ENCODE measurements at places on chromosomes 3 and 15.

DNA sequence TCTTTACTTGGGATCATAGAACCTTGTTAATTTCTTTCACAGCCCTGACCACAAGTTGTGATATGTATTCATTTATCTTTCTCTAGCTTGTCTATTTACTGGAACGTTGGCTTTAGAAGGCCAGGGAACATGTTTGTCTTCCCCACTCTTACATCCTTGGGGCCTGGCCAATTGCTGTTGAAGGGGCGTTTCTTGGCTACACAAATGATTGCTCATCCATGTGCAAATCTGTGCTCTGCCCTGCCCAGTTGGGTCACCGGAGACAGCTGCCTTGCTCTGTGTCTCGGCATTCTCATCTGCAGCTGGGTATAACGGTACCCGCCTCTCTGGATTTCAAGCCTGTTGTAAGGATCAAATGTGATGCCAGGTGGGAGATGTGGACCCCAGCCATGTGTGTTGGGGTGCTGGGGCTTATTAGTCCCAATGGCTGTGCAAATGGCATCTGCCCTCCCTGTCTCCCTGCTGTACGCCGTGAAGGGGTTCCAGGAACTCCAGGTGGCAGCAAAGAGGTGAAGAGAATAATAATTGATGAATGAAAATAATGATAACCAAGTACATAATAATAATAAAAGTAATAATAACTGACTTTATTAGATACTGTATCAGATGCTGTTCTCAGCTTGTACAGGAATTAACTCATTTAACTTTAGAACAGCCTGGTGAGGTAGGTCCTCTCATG lies 24.0 kb upstream of the TLE3 start:
- no peak for DNase-seq

DNA sequence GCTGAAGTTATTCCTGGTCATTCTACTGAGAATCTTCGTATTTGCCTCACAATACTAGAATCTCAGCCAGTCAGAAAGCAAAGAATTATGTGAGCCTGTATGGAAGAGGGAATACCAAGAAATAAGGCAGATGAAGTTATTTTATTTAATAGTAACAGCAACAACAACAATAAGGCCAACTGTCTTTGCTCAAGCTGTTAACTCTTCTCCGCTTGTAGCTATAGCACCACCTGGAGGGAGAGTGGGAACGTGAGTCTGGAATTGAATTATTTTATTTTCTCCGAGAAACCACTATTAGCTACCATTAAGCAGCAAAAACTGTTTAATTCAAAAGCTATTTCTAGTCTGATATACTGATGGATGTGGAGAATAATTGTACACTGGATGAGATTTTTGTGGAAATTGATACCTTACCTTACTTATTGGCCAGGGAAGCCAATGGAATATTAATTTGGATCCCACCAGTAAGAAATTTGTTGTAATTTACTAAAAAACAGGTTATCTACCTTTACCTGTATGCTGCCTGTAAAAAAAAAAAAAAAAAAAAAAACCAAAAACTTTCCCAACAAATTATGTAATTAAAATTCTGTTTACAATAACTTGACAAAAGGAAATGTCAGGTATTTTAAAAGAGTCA lies 50.1 kb downstream of the CALML4 start:
- peak; percentile 28 for DNase-seq

- DNase-seq: no peak
Measured at GRCh38 chr3:38472342-38472741, 18.7 kb downstream of the ACVR2B start.

DNA sequence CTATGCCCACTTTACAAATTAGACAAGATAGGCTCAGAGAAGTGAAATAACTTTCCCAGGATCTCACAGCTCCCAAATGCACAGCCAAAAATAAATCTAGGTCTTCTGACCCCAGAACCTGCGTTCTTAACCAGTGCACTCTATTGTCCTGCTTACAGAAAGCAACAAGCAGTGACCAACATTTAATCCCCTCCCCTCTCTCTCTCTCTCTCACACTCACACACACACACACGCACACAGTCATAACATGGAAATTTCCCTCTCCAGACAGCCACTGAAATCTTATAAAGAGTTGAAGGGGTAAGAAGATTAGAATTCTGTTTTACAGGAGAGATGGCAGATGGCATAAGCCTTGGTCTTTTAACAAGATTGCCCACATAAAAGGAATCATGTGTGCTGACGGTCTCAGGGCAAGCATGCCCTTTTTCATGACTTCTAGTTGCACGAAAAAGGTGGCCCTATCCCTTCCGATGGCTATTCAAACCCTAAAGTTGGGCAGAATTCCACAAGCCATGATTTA lies 29.4 kb downstream of the EOGT start:
- DNase-seq: no peak

GRCh38 chr3:165837058-165837525 lies at the start of gene BCHE:
Gene BCHE, minus strand, starts transcription at chr3:165837423. Its CDS starts 6,390 bp downstream, at chr3:165831033.
- no peak for DNase-seq

DNA sequence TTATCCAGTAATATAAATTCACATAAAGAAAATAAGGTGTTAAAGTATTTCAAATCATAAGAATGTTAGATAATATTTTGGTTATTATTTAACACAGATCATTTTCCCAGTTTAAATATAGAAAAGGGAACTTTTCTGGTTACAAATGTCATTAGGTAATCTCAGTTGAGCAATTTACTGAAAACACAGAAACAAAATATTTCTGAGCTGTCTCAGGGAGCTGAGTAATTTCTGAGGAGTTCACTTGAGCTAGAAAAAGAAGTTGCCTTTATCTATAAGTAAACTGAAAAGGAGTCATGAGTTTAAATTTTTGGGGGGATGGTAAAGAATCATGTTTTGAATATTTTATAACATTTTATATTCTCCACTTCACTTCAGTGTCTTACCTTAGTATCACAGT lies 855.4 kb upstream of the ARPP21 start:
- DNase-seq: no peak

- no peak for DNase-seq
Measured at GRCh38 chr3:184479426-184480126, 82.0 kb upstream of the EPHB3 start.

GRCh38 chr3:126351771-126352475 lies 5.3 kb downstream of the KLF15 start:
- DNase-seq: no peak

DNA sequence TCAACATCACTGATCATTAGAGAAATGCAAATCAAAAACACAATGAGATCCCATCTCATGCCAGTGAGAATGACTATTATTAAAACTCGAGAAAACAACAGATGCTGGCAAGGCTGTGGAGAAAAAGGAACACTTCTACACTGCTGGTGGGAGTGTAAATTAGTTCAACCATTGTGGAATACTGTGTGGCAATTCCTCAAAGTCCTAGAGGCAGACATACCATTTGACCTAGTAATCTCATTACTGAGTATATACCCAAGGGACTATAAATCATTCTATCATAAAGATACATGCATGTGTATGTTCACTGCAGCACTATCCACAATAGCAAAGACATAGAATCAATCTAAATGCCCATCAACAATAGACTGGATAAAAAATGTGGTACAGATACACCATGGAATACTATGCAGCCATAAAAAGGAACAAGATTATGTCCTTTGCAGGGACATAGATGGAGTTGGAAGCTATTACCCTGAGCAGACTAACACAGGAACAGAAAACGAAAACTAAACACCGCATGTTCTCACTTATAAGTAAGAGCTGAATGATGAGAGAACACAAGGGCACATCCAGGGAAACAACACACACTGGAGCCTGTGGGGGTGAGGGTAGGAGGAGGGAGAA lies 15.2 kb upstream of the AVEN start:
- DNase-seq: no peak

DNA sequence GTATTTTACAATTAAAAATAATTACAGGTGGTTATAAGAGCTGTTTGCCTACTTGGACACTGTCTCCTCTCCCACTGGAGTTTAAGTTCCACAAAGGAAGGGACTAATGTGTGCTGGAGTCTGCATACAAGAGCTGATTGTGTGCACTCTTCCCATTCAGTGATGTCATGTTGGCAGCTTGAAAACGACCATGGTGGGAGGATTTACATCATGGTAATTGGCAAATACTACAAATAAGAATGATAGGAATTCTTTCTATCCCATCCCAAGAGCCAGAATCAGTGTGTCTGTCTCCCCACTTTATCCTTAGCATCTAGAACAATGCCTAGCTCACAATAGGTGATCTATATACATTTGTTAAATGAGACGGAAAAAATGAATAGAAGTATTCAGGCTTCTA lies 14.1 kb downstream of the ITGA11 start:
- no peak for DNase-seq

- no peak for DNase-seq
Measured at GRCh38 chr15:25946241-25946805, 83.2 kb upstream of the ATP10A start.

DNA sequence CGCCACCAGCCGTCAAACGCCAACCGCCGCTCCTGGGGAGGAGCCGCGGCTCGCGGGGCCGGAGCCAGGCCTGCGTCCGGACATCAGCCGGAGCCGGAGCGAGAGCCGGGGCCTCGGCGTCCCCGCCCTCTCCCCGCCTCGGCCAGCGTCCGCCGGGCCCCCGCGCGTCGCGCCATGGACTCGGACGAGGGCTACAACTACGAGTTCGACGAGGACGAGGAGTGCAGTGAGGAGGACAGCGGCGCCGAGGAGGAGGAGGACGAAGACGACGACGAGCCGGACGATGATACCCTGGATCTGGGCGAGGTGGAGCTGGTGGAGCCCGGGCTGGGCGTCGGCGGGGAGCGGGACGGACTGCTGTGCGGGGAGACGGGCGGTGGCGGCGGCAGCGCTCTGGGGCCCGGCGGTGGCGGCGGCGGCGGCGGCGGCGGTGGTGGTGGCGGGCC lies 359 bp downstream of the ARIH1 start:
- no peak for DNase-seq

- no peak for DNase-seq
Measured at GRCh38 chr15:58489289-58490085, 57.7 kb downstream of the LIPC start.

DNA sequence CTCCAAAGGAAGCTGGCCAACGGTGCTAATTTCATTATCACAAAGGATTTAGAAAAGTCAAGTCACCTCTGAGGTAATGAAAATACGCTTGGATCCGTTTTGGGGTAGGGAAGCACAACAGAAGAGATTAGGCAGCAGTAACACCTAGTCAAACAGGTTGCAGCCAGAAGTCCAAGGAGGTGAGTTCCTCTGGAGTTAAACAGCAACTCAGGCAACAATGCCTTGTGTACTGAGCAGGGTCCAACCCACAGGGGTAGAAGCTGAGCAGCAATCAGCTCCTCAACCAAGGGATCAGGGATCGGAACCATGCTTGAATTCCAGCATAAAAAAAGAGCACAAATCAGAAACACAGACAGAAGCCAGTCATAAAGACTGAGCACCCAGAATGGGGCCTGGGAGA lies 88.1 kb upstream of the SPRED1 start:
- no peak for DNase-seq

GRCh38 chr3:100124201-100124761 lies 10.0 kb upstream of the FILIP1L start:
- no peak for DNase-seq

GRCh38 chr3:99863588-99863987 lies 45.9 kb downstream of the CMSS1 start:
- no peak for DNase-seq

DNA sequence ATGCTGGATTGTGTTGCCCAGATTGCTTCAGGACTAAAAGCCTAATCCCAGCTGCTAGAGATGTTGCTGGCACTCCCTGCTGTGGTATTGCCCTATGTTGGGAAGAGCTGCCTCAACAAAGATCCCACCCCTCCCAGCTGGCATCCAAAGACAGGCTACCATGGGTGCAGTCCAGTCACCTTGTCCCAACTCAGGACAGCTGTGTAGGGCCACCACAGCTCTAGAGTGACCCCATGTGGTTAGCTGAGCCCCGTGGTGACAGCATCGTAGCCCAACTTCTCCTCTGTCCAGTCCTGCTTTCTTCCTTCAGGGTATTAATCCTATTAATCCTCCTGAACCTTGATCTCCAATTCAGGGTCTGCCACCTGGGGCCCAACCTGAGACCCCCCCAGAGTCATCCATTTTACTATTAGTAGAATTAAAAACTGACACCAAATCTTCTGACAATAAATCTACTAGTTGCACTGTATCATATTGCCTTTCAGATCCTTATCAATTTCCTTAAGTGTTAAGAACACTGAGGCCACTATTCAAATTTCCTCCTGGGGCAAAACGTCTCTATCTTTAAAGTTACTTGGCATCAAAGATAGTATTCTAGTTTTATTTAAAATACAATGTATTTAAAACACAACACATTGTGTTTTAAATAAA lies 83.5 kb downstream of the AQP9 start:
- no peak for DNase-seq

DNA sequence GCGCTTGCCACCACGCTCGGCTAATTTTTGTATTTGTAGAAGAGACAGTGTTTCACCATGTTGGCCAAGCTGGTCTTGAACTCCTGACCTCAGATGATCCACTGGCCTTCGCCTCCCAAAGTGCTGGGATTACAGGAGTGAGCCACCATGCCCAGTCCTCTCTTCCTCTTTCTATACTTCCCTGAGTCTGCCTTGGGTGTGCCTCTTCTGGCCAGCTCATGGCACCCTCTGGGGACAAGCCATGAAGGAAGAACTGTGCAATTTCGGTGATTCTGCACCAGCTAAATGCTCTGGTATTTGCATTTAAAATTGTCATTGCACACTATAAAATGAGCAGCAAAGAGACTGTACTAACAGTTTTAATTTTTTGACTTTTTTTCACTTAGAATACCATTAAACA lies 66.6 kb downstream of the IL20RB start:
- no peak for DNase-seq

- DNase-seq: no peak
Measured at GRCh38 chr15:29822100-29822683, at the start of gene TJP1. Gene TJP1, minus strand, starts transcription at chr15:29822468. Its CDS starts 440 bp downstream, at chr15:29822028.

DNA sequence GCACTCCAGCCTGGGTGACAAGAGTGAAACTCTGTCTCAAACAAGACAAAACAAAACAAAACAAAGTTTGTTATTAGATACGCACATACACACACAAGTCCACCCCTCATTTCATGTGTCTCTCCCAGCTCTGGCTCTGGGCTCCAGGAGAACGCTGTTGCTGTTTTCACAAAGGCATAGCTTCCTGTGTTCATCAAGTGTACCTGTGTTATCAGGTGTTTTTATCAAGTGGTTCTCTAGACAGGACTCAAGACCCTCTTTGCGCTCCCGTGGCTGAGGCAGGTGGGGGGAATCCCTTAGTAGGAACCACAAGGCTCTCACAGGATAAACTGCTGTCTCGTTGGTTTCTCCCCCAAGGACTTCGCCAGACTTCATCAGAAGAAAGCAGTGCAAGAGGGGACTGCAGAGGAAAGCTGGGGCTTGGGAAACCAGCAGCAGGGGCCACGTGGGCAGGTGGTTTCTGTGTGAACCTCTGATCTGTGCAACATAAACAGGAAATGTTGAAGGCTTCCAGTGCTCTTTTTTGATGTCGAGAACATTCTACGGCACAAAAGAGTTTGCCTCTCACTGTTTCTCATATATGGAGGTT lies 6.9 kb upstream of the PPP1R2 start:
- DNase-seq: no peak

DNA sequence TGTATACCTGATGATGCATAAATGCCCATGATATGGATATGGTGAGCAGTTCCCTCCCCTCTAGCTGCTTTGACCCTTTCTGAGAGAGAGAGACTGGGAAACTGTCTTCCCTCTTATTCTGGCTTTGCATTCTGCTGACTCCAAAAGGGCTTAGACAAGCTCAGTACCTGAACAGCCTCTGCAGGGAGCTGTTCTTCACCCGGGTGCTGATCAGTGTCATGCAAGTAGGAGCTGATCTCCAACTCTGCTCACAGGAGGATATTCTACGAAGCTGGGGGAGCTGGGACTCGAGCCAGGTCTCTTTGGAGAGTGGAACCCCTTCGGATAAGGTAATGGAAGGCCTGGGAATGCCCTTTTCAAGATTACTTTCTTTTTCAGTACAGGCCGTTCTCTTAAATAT lies 237.1 kb downstream of the RYR3 start:
- DNase-seq: no peak

- no peak for DNase-seq
Measured at GRCh38 chr15:39919748-39920509, at the start of gene GPR176. Gene GPR176, minus strand, starts transcription at chr15:39920266. Its CDS starts 240 bp downstream, at chr15:39920026.

All from retinal pigment epithelial cell (primary cell).